Neural crest cell (in vitro differentiated cells): ENCODE measurements at places on chromosomes 2 and 18.

- DNase-seq: no peak
Observed at GRCh38 chr18:22155584-22155983, 13.8 kb upstream of the GATA6 start.

DNA sequence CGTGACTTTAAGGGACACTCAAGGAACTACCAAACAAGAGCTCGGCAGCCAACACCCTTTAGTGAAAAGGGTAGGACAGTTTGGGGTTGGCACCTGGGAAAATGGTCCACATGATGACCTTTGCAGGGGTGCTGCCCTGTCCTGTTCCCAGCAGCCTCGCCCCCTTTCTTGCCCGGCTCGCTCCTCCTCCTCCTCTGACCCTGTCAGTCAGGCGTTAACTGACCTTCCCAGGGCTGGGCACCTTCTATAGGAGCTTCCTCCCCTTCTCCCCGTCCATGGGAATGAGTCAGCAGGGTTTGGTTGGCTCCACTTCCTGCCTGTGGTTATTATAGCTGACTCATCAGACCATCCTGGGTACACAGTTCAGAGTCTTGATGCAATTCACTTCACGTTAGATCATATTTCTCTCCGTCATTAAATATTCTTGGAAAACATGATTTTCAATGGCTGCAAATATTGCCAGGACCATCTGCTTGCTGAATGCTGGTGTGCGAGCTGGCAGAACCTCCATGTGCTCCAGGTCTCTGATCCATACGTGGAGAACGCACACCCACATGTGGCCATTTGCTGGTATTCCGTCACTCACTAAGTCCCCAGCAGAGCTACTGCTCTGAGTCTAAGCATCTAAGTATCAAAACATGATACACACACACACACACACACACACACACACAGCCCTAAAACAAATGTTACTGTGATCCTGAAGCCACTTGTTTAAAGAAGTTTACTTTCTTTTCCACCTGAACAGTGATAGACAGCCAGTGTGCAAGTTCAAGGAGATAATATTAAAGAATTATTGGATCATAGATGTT lies 185.0 kb downstream of the ANAPC1 start:
- DNase-seq: no peak

GRCh38 chr2:10978090-10978670 lies 66.4 kb downstream of the KCNF1 start:
- no peak for DNase-seq

DNA sequence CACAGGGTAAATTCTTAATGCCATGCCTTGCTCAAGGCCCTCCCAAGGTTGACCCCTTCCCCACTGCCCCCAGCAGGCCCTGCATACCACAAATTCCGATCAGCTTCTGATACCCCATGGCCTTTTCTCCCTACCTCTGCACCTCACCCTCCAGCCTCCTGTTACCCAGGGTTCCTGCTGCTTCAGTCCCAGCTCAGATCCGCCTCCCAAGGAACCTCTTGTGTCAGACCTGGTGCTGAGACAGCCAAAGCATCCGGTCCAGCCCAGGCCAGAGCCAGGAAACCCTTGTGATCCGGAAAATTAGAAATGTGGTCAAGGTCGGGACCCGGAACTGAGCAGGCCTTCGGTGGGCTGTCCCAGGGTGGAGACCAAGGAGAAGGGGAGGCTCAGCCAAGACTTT lies 231.3 kb downstream of the BCL2 start:
- DNase-seq: no peak

DNA sequence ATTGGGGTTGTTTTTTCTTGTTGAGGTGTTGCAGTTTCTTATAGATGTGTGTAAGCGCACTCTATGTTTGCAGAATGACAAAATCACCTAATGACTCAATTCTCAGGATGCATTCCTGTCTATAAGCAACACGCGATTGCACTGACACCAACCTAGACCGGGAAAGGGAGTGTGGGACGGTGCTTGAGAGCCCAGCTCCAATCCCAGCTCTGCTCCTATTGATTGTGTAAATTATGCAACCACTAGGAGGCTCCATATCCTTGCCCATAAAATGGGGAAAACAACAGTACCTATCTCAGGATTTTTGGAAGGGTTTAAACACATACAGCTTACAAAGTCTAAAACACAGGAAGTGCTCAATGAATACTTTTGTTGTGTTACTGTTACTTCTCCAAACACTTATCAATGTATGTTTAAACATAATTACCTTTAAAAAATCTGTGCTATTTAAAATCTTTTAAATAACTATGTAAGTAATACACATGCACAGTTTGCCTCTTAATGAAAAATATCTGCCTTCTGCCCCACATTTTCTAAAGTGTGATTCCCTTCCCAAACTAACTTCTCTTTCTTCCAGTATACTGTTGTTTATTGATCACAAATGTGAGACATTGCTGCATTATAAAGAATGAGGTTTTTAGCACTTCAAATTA lies 132.5 kb downstream of the SPHKAP start:
- DNase-seq: peak; percentile 17

DNA sequence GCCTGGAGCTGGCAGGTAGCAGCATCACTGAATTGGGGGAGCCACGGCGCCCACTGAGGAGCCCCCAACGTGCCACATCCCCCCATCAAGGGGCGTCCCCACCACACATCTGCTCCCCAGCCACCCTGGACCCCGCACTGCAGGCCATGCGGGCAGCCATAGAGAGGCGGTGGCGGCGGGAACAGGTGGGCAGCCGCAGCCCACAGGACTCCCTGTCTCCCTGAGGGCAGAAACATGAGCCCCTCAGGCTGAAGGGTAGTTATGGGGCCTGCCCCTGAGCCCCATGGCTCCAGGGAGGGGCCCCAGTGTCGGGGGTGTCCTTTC lies 26.6 kb downstream of the CROCC2 start:
- no peak for DNase-seq

GRCh38 chr2:26251893-26252292 lies 7.2 kb downstream of the HADHB start:
- no peak for DNase-seq

DNA sequence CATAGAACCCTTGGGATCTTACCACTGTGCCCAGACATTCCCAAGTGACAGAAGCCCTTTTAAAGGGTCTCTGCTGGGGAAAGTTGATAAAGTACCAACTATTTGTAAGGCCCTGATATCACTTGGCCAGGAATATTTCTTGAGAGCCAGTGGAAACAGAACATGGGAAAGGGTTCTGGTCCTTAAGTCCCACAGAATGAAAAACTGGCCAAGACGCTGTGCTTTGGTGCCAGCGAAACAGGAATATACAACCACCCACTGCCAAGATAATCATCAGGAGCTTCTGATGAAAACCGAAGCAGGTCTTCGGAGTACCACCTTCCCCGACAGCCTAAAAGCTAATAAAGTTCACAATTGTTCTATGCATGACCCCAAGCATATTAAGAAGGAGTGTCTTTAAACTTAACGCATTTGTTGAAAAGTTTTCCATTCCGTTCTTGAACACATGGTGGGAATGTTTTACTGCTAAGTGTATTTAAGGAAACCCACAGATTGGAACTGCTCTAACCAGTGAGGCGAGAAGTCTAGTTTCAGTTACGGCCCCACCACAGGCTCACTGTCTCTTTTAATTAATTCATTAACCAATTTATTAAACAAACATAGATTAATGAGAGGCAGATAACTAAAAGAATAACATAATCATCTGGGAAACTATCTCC lies 152.6 kb downstream of the ANKRD44 start:
- DNase-seq: no peak

GRCh38 chr2:11491348-11491933 lies 25.5 kb upstream of the E2F6 start:
- DNase-seq: no peak

- no peak for DNase-seq
Observed at GRCh38 chr2:230537531-230537976, 121.6 kb downstream of the SP100 start.

DNA sequence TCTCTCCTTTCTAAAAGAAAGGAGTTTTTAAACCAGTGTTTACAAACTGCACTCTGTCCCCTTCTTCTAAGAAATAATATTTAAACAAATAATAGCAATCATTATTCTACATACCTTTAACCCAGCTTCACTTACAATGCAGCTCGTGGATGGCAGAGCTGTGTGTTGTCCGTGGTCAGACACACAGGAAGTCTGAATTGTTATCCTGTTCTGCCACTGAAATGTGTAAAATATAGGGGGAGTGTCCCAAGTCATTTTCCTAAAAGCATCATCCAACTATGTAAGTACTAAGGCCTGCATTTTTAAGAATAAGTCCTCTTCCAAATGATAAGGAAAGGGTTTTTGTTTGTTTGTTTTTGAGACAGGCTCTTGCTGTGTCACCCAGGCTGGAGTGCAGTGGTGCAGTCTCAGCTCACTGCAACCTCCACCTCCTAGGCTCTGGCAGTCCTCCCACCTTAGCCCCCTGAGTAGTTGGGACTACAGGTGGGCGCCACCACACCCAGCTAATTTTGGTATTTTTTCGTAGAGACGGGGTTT lies 2.7 kb upstream of the PPP4R1 start:
- no peak for DNase-seq

DNA sequence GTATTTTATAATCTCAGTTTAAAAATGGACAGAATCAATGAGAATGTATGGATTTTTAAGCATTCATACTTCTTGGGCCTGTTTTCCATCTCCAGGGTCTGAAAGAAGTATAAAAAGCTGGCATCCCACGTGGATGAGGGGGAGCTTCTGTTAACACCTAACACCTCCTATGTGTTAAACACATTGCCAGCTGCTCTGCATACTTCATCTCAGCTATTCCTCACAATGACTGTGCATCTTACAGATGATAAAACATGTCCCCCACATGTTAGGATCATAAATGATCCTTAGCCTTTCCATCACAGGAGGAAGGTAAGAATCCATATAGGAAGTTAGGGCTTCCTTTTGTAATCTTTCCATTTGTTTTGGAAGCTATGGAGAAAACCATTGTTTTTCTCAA lies 239.1 kb downstream of the AGPS start:
- no peak for DNase-seq

DNA sequence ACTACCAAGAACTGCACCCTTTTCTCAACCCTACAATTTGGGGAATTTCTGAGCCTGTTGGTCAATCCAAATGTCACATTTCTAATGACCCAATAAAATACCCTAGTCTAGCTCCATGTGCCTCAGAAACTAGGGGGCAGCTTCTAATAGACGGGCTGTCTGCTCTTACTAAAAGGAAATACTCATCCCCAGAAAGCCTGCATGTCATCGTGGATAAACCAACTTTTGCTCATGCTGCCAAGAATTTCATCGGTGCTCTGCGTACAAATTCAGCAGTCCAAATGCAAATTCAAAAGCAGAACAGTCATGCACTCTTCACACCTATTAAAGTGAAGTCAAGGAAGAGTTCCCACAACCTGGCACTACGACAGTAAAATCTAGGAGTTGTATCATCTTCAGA lies 377.3 kb downstream of the LNPK start:
- no peak for DNase-seq

- DNase-seq: no peak
Observed at GRCh38 chr2:174176898-174177297, 71.4 kb downstream of the OLA1 start.

DNA sequence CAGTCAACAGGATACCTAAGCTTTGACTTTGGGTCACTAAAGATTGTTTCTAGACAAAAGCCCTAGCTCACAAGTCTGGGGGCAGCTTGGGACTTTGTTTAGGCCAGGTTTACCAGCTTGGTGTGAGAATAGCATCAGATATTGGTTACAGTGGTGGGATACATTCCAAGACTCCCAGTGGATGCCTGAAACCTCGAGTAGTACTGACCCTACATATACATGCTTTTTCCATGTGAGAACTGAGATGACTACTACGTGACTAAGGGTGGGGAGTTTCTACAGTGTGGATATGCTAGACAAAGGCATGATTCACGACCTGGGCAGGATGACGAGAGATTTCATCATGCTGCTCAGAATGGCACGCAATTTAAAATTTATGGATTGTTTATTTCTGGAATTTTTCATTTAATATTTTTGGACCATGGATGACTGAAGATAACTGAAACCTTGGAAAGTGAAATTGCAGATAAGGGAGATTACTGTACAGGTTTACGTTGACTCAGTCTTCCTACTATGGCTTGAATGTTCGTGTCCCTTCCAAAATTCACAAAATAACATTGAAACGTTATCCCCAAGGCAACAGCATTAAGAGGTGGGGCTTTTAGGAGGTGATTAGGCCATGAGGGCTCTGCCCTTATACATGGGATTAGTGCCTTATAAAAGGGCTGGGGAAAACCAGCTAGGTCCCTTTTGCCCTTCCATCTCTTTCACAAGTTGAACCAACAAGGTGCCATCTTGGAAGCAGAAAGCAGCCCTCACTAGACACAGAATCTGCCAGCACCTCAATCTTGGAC lies 50.2 kb upstream of the CTAGE1 start:
- no peak for DNase-seq

- DNase-seq: no peak
Observed at GRCh38 chr2:113041871-113042270, 10.8 kb downstream of the IL36B start.

DNA sequence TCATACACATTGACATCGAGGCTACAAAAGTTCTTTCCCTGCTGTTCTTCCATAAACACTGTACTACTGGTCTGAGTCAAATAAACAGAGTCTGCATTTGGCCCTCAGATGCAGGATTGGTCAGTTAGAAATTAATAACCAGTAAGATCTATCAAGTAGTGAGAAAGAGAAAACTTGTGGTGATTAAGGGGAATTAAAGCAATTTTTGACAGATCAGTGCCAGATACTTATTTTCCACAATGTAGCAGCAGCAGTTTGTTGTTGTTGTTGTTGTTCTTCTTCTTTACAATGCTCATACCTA lies 85.0 kb downstream of the IKZF2 start:
- DNase-seq: no peak

GRCh38 chr2:101160454-101160853 lies 9.3 kb upstream of the TBC1D8 start:
- DNase-seq: no peak
